ENCODE measurements at places on chromosomes 5 and 9.

DNA sequence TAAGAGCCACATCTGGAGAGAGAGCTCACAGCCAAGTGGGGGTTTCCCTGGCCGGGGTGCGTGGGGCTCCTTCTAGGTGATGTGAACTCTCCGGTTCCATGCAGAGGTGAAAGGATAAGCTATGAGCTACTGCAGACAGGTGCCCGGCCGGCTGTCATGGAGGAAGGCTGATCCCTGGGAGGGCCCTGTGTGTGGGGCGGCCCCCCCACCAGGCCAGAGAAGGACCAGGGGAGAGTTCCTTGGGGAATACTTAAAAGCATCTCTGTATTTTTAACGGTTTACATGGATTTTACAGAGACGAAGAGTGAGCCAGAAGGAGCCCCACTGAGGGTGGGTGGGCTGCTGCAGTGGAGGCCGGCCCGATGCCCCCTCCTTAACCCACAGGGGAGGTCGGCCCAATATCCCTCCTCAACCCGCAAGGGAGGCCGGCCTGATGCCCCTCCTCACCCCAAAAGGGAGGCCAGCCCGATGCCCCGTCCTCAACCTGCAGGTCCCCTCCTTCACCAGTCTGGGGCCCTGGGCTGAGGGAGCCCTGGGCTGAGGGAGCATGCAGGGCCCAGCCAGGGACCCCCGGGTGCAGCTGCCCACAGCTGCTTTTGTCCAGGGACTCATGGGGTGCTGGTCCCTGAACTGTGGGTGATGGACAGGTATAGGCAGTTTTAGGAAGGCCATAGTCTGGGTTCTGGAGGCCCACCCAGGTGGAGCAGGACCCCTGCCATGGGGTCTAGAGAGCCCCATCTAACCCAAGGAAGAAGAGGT, 31.9 kb downstream of the MRPL36 start:
- H3K27me3 ChIP-seq = no peaks in the 10 kb centered on the region
- H3K27ac ChIP-seq = no peak overlapping the region
- H3K36me3 ChIP-seq = no peaks in the 10 kb centered on the region
- H3K4me1 ChIP-seq = no peaks in the 10 kb centered on the region

DNA sequence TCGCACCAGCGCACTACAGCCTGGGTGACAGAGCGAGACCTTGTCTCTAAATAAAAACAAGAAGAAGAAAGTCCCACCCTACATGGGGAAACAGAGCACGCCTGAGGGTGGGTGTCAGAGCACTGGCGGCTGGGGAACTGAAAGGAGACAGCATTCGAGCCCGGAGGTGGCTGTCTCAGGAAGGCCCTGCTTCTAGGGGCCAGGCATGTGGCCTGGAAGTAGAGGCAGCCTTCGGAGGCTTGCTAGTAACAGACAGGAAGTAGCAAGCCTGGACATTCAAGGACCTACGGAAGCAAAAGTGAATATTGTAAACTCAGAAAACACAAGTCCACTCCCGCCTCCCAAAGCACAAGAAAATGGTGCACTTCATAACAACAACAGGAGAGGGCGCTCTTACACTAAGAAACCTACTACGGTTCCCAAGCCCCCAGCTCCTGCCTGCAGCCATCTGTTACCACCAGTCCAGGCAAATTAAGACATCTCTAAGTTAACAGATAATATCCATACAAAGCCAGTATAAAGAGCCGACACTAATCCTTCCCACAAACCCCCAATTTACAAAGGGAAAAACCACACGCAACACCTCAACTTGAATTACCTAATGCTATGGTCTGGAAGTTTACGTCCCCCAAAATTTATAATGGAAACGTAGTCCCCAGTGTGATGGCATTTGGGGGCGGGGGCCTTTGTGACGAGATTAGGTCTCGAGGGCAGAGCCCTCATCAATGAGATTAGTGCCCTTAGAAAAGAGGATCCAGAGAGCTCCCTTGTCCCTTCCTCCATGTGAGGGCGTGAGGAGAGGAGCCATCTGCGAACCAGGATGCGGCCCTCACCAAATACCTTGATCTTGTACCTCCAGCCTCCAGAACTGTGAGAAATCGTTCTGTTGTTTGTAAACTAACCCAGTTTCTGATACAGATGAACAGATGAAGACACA, 7.7 kb downstream of the RASGEF1C start:
- H3K27me3 ChIP-seq = no peaks in the 10 kb centered on the region
- no peak overlapping the region for H3K27ac ChIP-seq
- H3K4me3 ChIP-seq = no peak overlapping the region
- no peaks in the 10 kb centered on the region for H3K4me1 ChIP-seq
- H3K36me3 ChIP-seq = no peaks in the 10 kb centered on the region

- H3K4me1 ChIP-seq = no peaks in the 10 kb centered on the region
- no peaks in the 10 kb centered on the region for H3K27me3 ChIP-seq
- H3K36me3 ChIP-seq = no peaks in the 10 kb centered on the region
- no peak overlapping the region for H3K4me3 ChIP-seq
- H3K27ac ChIP-seq = no peak overlapping the region
These were observed 46.9 kb downstream of the FNIP1 start for GRCh38 chr5:131749723-131750470.

DNA sequence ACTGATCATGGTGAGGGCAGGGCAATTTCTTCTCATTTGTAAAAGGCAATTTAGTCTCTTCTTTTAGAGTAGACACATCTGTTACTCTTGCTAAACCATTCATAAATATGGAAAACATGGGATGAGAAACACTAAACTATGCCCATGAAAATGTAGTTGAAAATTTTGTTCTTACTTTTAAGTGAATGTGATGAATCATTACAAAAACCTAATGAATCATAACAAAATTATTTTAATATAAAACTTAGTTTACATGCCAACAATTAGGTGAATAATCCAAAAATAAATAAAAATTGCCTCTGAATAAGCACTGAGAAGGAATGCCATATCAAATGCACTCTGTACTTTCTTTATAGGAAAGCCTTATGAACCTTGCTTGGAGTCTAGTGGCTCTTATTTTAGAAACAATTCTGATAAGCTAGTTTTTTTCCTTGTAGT, 297.7 kb upstream of the EFNA5 start:
- H3K36me3 ChIP-seq = no peaks in the 10 kb centered on the region
- H3K27ac ChIP-seq = no peak overlapping the region
- DNase-seq = no peak
- no peaks in the 10 kb centered on the region for H3K27me3 ChIP-seq
- peaks cover 4% of the 10 kb centered on the region for H3K4me1 ChIP-seq
- no peak overlapping the region for H3K4me3 ChIP-seq

DNA sequence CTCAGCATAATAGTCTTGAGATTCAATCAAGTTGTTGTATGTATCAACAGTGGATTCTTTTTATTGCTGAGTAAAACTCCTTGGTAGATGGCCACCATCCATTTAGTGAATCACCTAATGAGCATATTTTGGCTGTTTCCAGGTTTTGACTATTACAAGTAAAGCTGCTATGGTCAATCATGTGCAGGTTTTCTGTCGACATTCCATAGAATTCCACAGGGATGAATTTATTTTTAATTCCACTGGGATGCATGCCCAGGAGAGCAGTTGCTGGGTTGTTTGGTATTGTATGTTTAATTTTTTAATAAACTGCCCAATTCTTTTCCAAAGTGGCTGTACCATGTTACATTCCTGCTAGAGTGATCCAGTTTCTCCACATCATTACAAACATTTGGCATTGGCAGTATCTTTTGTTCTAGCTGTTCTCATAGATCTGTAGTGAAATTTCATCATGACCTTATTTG, 10.5 kb upstream of the S1PR3 start:
- no peak overlapping the region for H3K4me3 ChIP-seq
- no peaks in the 10 kb centered on the region for H3K4me1 ChIP-seq
- H3K27me3 ChIP-seq = no peaks in the 10 kb centered on the region
- no peaks in the 10 kb centered on the region for H3K36me3 ChIP-seq
- DNase-seq = no peak

Data from mesendoderm (in vitro differentiated cells).